ENCODE measurements at places on chromosomes 16 and 17. TPM values are rescaled to one million over a fixed set of nuclear protein-coding genes. Genes with fewer than 3 reads are reported as not detected.

NATD1 gene
- not detected for polyA plus RNA-seq

SSTR5 gene
- not detected for polyA plus RNA-seq

VMO1 gene
- polyA plus RNA-seq, result not detected

ASPA gene
- polyA plus RNA-seq, result 4.9 TPM
